Cortex of kidney (tissue), 1 donor: ENCODE measurements at places on chromosomes 2 and 18.

DNA sequence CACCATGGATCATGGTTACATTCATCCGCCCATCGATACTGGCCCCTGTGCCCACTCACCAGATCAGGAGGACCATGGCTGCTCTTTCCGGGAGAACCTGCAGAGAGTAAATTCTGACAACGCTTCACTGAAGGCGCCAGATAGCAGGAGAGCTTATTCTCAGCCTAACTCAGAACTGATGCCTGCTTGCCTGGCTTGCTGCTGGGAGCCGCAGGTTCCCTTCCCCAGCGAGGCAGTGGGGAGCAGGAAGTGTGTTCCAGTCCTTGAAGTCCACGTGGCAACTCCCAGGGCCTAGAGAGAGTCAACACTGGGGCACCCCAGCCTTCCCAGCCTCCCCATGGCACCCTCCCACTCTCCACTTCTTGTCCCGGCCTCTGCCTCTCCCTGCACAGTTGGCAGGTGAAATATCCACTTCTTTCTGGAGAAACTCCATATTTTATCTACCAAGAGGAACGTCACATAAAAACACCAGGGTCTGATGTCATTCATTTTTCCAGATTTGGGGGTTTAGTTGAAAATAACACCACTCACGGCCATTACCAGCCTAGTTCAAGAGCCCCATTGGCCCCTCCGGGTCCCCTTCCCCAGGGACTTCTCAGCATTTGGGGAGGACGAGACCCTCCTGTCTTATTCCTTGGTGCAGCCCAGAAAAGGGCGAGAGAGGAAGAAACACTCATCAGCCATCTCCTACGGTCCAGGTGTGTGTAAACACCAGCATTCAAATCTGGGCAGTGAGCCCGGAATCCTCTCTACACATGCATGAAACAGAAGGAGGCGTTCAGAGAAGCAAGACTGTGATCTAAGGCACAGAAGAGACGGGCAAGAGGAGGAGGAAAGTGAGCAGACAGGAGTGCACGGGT is 3.5 kb upstream of the TUBB6 start:
- DNase-seq, result no peak

GRCh38 chr2:190891372-190891771 is 10.8 kb downstream of the GLS start:
- no peak for DNase-seq

- DNase-seq, result no peak
Observed at GRCh38 chr2:96531872-96532505, 4.6 kb upstream of the ARID5A start.

DNA sequence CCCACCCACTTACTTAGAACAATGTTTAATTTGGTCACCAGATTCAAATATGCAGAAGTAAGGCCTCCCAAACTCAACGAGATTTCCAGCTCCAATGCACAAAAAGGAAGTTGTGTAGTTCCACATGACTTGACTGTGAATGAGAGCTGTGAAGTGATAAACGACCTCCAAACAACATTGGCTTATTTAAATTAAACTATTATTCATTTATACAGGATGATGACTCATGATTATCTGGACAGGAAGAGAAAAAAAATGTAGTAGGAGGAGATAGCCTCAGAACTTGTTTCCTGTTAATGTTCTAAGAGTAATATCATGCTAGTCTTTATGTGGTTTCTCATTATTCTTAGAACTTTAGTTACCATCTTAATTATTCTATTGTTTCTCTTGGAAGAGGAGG is 237.3 kb downstream of the C1D start:
- DNase-seq, result no peak

- no peak for DNase-seq
Observed at GRCh38 chr2:48567671-48568070, 37.7 kb downstream of the STON1 start.

GRCh38 chr2:85433511-85434089 is 15.1 kb downstream of the SH2D6 start:
- DNase-seq, result no peak

DNA sequence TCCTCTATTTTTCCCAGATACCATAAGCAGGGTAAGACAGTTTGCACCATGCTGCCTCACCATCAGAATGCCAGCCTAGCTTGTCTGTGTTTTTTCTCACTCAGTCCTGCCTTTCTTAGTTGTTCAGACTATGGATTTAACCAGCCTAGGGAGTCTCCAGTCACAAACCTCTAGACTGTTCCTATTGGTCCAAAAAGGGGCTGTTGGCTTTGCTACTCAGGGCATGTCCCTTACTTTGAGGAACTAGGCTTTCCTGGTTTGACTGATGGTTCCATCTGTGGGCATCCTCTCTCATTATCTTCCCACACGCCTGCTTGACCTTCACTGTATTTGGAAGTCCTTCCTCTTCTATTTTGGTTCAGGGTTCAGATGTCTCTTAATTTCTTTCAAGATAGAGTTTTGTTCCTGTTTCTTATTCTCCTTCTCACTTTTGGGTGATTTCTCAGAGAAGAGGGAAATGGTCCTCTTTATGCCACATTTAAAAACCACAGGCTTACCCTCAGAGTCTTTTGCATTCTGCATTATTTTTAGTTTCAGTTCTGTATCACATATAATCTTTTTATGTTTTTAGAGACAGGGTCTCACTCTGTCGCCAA is 31.3 kb upstream of the TMEM131 start:
- no peak for DNase-seq

- DNase-seq, result no peak
Observed at GRCh38 chr18:35578481-35578880, 3.1 kb upstream of the GALNT1 start.

GRCh38 chr18:26868968-26869586 is 3.6 kb upstream of the AQP4 start:
- no peak for DNase-seq
